ENCODE measurements at places on chromosomes 5 and 9. TPM values are rescaled to one million over a fixed set of nuclear protein-coding genes. Genes with fewer than 3 reads are reported as not detected.

Gene SPINK5
- total RNA-seq: 0.18 TPM

Gene MOCS2
- total RNA-seq: 63.7 TPM

Gene STXBP1
- 40.4 TPM for total RNA-seq

Gene NR5A1
- total RNA-seq: not detected

Gene CDC25C
- total RNA-seq: 0.21 TPM

Gene GPSM1
- total RNA-seq: 55.6 TPM

Gene PCDHGA5
- total RNA-seq: 3.5 TPM

Gene SKIC3
- total RNA-seq: 54.6 TPM

Gene KCNIP1
- not detected for total RNA-seq

Gene MAMDC2
- 19.6 TPM for total RNA-seq

Gene ZSWIM6
- 7.8 TPM for total RNA-seq

Gene SLC36A3
- not detected for total RNA-seq

Gene PCDHB7
- 1.0 TPM for total RNA-seq

Gene IFNA2
- total RNA-seq: not detected

Gene CYLC2
- total RNA-seq: not detected

Gene OR1J2
- total RNA-seq: not detected

Gene OMD
- total RNA-seq: 8.5 TPM

Gene GNE
- total RNA-seq: 14.3 TPM

Gene DDX4
- total RNA-seq: not detected

Gene ZNG1F
- total RNA-seq: 2.9 TPM

Gene SLU7
- 46.2 TPM for total RNA-seq

Gene PCDHA8
- total RNA-seq: 0.10 TPM

Gene SH3PXD2B
- 15.3 TPM for total RNA-seq

Gene FOXD4L3
- not detected for total RNA-seq

Gene ALDH1B1
- total RNA-seq: 21.0 TPM

Gene SNX18
- total RNA-seq: 15.4 TPM

Gene UTP15
- total RNA-seq: 18.0 TPM

Gene AGXT2
- not detected for total RNA-seq

Gene SLC36A2
- not detected for total RNA-seq

Gene ELP1
- 19.1 TPM for total RNA-seq

Gene TTC23L
- not detected for total RNA-seq

Gene SLC25A2
- total RNA-seq: not detected

Gene TXNDC8
- not detected for total RNA-seq

Gene LECT2
- total RNA-seq: not detected

Gene TRIP13
- 0.88 TPM for total RNA-seq

Gene ACTL7A
- total RNA-seq: not detected
